ENCODE measurements at places on chromosomes 5 and 9. TPM values are rescaled to one million over a fixed set of nuclear protein-coding genes. Genes with fewer than 3 reads are reported as not detected.

DNA sequence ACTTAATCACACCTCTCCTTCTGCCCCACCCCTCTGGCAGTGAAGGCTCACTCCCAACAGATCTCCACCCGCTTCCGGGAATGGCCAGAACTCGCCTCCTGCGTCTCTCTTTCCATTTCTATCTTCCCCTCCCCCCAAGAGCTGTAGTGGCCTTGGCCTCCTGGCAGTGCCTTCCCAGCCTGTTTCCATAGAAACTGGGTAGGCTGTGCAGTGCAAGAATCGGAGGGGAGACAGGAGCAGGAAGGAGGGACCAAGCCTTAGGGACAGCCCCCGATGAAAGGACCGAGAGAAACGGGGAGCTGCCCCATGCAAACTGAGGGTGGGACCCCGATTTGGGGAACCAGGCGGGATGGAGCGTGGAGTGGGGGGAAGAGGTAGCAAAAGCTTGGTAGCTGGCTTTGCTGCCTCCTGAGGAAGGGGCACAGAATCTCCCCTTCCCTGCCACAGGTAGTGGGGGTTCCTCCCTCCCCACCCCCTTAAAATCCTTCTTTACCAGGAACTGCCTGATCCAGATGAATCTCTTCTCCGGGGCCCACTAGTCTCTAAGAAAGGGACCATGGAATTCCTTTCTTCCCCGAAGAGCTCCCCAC, 4.5 kb upstream of the PCDH1 start:
- peak; percentile 53 for DNase-seq

DNA sequence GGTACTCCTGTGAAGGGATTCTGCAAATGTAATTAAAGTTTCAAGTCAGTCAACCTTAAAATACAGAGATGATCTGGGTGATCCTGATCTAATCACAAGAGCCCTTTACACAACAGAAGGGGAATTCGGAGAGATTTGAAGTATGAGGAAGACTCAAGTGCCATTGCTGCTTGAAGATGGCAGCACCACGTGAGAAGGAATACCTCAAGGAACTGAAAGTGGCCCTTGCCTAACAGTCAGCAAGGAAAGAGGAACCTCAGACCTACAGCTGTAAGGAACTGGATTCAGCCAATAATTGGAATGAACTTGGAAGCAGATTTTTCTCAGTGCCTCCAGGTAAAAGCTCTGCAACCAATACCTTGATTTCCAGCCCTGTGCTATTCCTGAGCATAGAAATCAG, 87.4 kb downstream of the THBS4 start:
- DNase-seq = no peak

DNA sequence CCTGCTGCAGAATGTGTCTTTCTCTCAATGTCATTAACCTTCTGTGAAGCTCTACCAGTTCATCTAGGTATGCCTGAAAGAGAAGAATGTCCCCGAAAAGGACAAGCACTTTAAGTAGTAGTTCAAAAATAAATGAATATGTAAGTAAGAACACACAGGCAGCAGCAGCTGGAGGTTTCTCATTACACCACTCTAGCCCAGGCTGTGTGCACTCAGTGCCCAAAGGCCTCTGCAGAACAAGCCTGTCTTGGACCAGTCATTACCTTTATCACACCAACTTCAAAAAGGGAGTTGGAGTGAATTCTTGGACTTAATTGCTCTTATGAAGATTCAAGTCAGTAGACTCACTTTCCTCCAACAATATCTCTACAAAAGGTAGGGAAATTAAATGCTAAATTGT, 268.8 kb downstream of the MLLT3 start:
- no peak for DNase-seq

The IL33 gene
- total RNA-seq = not detected
